ENCODE measurements at places on chromosomes 13 and 19.

- peaks cover 12% of the 10 kb centered on the region for H3K4me1 ChIP-seq
- no peak for DNase-seq
- peaks cover 14% of the 10 kb centered on the region for H3K36me3 ChIP-seq
Measured at GRCh38 chr19:995051-995827, 5.0 kb upstream of the GRIN3B start.

DNA sequence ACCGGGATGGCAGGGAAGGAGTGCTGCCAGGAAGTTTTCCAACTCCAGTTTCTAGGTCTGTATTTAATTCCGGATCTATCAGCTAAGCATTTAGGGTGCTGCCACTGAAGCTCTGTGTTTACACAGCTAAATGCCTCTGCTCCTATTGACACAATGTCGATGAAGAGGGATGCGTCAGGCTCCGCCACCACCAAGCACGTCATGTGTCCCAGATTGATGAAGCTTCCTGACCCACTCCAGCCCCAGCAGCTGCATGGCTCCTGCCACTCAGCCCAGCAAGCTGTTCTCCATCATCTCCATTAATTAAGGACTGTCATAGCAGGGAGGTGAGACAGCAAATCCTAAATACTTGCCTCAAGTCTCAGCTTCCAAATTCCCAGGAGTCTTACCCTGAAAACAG is 435.2 kb upstream of the ZNF507 start:
- no peak overlapping the region for H3K27ac ChIP-seq
- no peak overlapping the region for H3K4me3 ChIP-seq
- DNase-seq: no peak
- H3K36me3 ChIP-seq: no peaks in the 10 kb centered on the region

DNA sequence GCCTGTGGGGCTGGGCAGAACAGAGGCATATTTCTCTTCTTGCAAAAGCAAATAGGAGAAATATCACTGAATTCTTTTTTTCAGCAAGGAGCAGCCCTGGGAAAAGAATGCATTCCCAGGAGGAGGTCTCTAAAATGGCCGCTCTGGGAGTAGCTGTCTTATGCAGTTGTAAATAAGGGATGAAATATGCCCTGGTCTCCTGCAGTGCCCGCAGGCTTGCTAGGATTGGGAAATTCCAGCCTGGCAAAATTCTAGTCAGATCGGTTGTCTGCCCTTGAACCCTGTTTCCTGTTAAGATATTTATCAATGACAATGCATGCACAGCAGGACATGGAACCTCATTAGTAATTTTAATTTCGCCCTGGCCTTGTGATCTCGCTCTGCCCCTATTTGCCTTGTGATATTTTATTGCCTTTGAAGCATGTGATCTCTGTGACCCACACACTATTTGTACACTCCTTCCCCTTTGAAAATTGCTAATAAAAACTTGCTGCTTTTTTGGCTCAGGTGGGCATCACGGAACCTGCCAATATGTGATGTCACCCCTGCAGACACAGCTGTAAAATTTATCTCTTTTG is 1993.2 kb downstream of the PCDH9 start:
- H3K27ac ChIP-seq: no peak overlapping the region
- H3K4me1 ChIP-seq: no peaks in the 10 kb centered on the region
- H3K4me3 ChIP-seq: no peak overlapping the region
- no peaks in the 10 kb centered on the region for H3K36me3 ChIP-seq
- no peak for DNase-seq

DNA sequence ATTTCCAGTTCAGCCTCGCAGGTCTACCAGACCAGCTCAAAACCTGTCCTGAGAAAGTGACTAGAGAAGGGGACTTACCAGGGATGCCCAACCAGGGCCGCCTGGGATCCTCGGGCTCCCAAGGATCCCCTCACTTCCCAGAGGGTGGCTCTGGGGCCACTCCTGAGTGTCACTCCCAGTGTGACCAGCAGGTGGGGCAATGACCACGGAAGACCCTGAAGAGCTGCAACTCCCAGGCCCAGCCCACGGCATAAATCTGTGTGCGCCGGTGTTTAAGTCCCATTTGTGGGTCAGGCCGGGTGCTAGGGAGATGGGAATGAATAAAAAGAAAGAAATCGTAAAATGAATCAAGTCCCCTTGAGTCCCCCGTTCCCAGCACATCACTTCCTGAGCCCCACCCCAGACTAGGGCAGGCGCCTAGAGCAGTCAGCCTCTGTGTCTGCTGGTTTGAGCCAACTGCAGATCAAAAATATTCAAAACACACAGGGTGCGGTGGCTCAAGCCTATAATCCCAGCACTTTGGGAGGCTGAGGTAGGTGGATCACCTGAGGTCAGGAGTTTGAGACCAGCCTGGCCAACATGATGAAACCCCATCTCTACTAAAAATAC is 10.7 kb downstream of the PTGIR start:
- DNase-seq: no peak
- H3K36me3 ChIP-seq: peaks cover 12% of the 10 kb centered on the region
- H3K27ac ChIP-seq: no peak overlapping the region
- H3K4me3 ChIP-seq: no peak overlapping the region
- H3K4me1 ChIP-seq: no peaks in the 10 kb centered on the region
- no peaks in the 10 kb centered on the region for H3K27me3 ChIP-seq

DNA sequence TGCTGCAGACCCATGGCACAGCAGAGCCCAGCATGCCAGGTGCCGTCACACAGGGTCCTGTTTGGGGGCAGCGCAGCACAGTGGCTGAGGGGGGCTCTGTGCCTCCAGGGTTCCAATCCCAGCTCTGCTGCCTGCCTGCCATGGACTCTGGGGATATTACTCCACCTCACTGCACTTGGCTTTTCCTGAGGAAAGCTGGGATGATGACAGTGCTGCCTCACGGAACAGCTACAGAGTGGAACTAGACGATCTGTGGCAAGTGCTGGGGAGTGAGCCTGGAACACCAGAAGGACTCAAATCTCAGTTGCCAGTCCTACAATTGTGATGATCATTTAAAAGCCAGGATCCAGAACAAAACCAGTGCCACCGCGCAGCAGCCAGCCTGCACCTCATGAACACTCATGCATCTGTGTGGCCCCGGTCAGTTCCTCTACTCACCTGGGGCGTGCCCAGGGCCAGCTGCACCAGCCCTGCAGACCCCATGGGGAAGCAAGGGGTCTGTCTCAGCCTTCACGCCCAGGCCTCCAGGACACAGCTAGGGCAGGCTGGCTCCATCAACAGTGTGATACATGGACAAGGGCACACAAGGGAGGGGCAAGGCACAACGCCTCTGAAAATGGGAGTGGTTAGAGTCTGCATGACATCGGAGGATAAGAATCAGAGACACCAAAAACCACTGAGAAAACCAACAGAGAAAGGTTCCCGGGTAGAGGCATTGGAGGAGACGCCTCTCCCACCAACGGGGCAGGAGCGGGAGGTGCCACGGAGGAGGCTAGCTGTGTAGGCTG is 55.2 kb downstream of the ATP7B start:
- H3K27me3 ChIP-seq: no peaks in the 10 kb centered on the region
- H3K27ac ChIP-seq: no peak overlapping the region
- H3K36me3 ChIP-seq: no peaks in the 10 kb centered on the region
- no peak overlapping the region for H3K4me3 ChIP-seq

- DNase-seq: no peak
- H3K4me3 ChIP-seq: no peak overlapping the region
- no peaks in the 10 kb centered on the region for H3K36me3 ChIP-seq
- H3K27me3 ChIP-seq: no peaks in the 10 kb centered on the region
- H3K27ac ChIP-seq: no peak overlapping the region
- no peaks in the 10 kb centered on the region for H3K4me1 ChIP-seq
Measured at GRCh38 chr13:41188584-41188983, 5.8 kb downstream of the KBTBD7 start.

- no peak for DNase-seq
- H3K4me1 ChIP-seq: peaks cover 29% of the 10 kb centered on the region
- H3K27ac ChIP-seq: no peak overlapping the region
Measured at GRCh38 chr13:98541191-98541590, 35.7 kb downstream of the STK24 start.

GRCh38 chr19:1459479-1459878 is 9.6 kb downstream of the APC2 start:
- H3K27me3 ChIP-seq: peaks cover 35% of the 10 kb centered on the region
- H3K27ac ChIP-seq: no peak overlapping the region
- no peaks in the 10 kb centered on the region for H3K36me3 ChIP-seq
- DNase-seq: no peak
- no peak overlapping the region for H3K4me3 ChIP-seq

- H3K4me1 ChIP-seq: peaks cover 8% of the 10 kb centered on the region
- DNase-seq: peak; percentile 87
- peak overlapping the region; percentile 44 for H3K27ac ChIP-seq
- no peaks in the 10 kb centered on the region for H3K27me3 ChIP-seq
- peaks cover 3% of the 10 kb centered on the region for H3K36me3 ChIP-seq
- H3K4me3 ChIP-seq: peak overlapping the region; percentile 62
Measured at GRCh38 chr19:51339687-51340656, 2.0 kb downstream of the VSIG10L start.

- no peaks in the 10 kb centered on the region for H3K27me3 ChIP-seq
- H3K36me3 ChIP-seq: no peaks in the 10 kb centered on the region
- H3K4me3 ChIP-seq: no peak overlapping the region
- DNase-seq: no peak
Measured at GRCh38 chr13:46640843-46641242, 87.9 kb downstream of the LRCH1 start.

DNA sequence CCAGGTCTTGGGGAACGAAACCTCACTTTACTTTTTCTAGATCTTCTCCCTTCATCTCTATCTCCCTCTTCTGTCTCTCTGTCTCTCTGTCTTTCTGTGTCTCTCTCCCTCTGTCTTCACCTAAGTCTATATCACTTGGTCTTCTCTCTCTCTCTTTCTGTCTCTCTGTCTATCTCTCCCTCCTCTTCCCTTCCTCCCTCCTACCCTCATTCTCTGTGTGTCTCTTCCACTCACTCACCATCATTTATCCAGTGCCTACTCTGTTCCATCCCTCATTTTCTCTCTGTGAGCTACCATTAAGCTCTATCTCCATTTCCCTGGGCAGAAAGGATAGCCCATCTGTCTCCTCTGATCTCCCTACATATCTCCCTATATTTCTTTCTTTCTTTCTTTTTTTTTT is 32.2 kb upstream of the FBL start:
- no peak overlapping the region for H3K4me3 ChIP-seq
- no peaks in the 10 kb centered on the region for H3K27me3 ChIP-seq
- no peak overlapping the region for H3K27ac ChIP-seq
- no peaks in the 10 kb centered on the region for H3K4me1 ChIP-seq

DNA sequence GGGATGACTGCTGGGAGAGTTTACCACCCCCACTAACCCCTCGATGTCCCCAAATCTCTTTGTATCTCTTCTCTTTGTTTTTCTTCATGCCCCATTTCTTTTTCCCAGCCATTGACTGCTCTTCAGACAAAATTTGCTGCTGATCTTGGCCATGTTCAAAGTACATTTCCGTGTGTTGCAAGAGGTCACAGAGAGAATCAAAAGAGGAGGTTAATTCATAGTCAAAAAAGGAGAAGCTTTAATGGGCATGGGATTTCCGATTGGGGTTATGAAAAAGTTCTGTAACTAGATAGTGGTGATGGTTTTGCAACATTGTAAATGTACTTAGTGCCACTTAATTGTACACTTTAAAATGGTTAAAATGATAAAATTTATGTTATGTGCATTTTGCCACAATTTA is 121.1 kb downstream of the FLT1 start:
- no peaks in the 10 kb centered on the region for H3K27me3 ChIP-seq
- no peak overlapping the region for H3K27ac ChIP-seq
- no peak for DNase-seq

DNA sequence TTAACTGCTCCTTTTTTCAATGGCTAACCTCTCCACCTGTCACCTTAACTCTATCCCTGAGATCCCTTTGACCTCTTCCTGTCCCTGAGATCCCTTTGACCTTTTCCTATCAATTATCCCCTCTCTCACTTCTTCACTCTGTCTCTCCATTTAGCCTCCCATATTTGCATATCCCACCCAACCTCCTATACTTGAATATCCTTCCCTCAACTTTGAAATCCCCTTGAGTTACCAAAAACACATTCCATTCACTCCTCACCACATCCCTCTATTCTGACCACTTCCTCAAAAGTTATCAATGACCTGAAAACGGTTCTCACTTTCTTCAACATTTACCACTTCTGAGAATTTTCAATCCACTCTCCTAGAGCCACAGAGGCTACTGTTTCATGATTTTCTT is 3.0 kb downstream of the MYCBP2 start:
- no peaks in the 10 kb centered on the region for H3K27me3 ChIP-seq
- peaks cover 27% of the 10 kb centered on the region for H3K4me1 ChIP-seq
- H3K4me3 ChIP-seq: no peak overlapping the region
- H3K36me3 ChIP-seq: no peaks in the 10 kb centered on the region

DNA sequence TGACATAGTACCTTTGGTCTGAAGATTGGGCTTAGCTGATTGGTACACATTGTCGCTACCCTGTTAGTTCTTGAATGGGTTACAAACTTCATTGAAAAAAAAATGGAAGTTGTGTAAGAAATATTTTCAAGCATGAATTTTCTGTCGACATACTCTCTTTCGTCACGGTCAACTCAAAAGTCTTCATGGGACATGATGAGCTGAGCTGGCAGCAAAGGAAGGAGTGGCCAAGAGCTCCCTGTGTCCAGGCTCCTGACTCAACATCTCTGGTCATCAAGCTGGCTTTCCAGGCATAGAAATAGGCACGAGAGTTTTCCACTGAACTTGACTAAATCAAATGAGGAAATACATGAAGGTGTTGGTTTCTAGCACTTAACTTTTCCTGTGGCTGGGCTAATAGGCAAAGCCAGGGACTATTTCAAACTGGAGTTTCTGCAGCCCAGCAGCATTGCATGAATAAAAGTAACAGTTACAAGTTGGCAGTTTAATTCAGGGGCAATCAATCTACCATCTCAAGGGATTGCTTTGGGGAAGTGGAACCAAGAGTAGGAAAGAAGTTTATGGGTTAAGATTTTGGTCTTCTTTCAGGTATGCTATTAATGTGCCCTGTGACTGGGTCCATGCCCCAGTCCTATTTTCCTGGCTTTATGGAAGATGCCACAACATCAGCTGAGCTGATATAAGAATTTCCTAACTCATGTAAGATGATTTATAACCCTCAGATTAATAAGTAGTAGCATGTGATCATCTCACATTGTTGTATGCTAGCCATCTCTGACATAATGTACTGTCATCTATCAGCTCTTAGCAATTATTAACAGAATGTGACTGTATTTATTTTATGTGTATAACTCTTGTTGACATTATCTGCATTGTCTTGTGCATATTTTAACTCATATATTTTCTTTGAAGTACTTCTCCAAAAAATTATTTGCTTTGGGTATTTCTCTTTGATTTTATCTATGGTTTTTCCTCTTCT is 385.8 kb downstream of the DLEU7 start:
- DNase-seq: no peak
- no peak overlapping the region for H3K4me3 ChIP-seq
- no peak overlapping the region for H3K27ac ChIP-seq
- no peaks in the 10 kb centered on the region for H3K36me3 ChIP-seq

- no peak overlapping the region for H3K4me3 ChIP-seq
- DNase-seq: no peak
- no peaks in the 10 kb centered on the region for H3K4me1 ChIP-seq
- no peak overlapping the region for H3K27ac ChIP-seq
- H3K27me3 ChIP-seq: peaks cover 18% of the 10 kb centered on the region
Measured at GRCh38 chr19:5445561-5446055, 9.6 kb upstream of the ZNRF4 start.

GRCh38 chr13:85303630-85304029 is 495.6 kb downstream of the SLITRK6 start:
- no peaks in the 10 kb centered on the region for H3K4me1 ChIP-seq
- no peaks in the 10 kb centered on the region for H3K36me3 ChIP-seq
- no peaks in the 10 kb centered on the region for H3K27me3 ChIP-seq
- no peak overlapping the region for H3K4me3 ChIP-seq
- DNase-seq: no peak
- H3K27ac ChIP-seq: no peak overlapping the region
